ENCODE measurements at places on chromosomes 12 and 14. TPM values are rescaled to one million over a fixed set of nuclear protein-coding genes. Genes with fewer than 3 reads are reported as not detected.

GRCh38 chr14:97638864-97639263 is 841.7 kb downstream of the VRK1 start:
- DNase-seq = no peak

DNA sequence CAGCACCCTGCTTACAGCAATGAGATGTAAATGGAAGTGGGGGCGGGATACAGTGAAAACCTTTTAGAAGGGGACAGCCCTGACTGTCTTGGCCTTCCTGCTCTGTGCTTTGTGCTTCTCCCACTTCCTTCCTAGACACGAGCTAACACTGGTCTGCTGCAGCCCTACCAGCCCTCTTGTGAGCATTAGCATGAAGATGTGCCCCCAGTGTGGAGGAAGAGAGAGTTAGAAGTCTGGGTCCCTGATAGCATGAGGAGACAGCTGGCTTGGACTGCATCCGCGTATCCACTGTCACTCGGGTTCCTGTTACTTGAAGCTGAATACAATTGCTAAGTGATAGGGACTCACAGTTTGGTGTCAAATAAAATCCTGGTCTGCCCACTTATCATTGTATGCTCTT is 248.1 kb upstream of the SOX5 start:
- DNase-seq = no peak

The MLEC gene
- total RNA-seq = 331 TPM

DNA sequence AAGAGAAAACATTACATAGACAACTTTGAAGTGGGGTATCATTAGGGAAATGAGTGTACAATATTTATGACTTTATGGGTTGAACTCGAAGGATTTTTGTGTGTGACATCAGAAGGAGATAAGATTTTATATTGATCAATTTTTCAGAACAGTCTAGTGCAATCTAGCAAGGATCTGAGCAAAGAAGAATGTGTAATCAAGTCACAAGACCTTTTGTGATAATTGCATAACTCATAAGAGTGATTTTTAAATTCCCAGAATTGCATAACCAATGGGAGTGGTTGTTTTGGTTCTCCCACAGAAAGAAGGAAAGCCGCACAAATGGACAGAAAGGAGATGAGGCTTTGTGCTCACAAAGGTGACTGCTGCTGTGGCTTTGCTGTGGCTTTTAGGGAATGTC is 441.8 kb upstream of the FLRT2 start:
- DNase-seq = no peak

DNA sequence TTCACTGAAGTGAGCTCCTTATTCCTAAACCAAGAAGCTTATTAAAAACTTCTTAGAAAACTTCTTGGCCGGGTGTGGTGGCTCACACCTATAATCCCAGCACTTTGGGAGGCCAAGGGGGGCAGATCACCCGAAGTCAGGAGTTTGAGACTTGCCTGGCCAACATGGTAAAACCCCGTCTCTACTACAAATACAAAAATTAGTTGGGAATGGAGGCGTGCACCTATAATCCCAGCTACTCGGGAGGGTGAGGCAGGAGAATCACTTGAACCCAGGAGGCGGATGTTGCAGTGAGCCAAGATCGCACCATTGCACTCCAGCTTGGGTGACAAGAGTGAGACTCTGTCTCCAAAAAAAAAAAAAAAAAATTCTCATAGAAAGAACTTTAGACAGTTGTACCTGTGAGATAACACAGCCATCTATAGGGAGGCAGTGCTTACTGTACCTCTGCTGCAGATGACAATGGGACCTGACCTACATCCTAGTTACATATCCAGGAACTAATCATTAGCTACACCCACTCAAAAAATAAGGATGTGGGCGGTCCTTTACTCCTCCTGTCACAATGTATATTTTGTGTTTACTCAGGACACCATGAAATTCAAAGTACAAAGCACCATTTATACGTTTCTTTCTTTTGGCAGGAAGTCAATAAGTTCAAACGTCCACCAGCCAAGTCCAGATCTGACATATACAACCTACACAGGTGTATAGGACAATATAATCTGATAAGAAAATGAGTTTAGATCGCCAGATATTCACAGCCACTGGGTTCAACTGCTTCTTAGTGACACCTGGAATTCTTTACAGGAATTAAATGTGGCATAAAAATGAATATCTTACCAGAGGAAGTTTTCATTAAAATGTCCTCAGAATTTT is 14.9 kb downstream of the STXBP6 start:
- peak; percentile 74 for DNase-seq

DNA sequence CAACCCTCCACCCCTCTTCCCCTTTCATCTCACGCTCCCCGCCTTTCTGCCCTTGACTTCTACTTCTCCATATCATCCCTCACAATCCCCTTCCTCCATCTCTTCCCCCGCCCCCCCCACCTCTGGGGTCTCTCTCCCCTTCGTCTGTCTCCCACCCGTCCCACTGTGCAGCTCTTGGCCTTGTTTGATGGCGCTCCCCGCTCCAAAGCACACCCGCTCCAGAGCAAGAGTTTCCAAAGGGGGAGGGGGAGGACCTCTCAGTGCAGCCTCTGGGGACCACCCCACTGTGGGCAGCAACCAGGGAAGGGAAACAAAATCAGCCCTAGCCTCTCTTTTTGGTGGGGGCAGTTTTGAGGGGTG is 774 bp downstream of the CHGA start:
- DNase-seq = no peak

The OVCH1 gene
- total RNA-seq = not detected

DNA sequence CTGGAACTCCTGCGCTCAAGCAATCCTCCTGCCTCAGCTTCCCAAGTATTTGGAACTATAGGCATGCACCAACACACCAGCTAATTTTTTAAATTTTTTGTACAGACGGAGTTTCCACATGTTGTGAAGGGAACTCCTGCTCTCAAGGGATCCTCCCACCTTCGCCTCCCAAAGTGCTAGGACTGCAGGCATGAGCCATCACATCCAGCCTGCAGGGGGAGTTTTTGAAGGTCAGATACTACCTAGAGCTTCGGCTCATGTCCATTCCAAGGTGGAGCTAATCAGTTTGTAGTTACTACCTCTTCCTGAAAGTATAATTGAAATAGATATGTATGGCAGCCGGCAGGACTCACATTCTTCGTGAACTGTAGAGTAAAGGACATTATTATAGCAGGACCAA is 3.7 kb upstream of the TAS2R19 start:
- DNase-seq = no peak

GRCh38 chr14:71754422-71755095 is 177.7 kb upstream of the RGS6 start:
- DNase-seq = no peak

DNA sequence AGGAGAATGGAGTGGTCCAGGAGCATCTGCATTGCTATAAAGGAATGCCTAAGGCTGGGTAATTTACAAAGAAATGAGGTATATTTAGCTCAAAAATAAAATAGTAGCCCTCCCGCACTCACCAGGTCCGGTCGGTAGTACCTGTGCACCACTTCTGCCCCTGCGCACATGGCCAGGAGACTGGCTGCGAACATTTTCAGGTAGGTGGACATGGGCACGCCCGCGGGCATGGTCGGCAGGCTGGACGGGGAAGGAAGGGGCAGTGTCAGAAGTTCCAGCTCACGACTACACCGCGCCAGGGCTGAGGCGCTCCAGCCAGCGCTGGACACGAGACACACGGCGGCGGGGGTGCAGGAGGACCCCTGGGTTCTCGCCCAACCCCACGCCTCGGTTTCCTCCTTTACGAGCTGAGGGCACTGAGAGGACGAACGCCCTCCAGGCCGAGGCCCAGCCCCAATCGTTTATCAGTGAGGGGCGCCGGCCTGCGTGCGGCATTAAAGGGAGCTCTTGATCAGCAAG is 9.1 kb upstream of the TDG start:
- DNase-seq = peak; percentile 52

- DNase-seq = no peak
These were observed 244.1 kb downstream of the AEBP2 start for GRCh38 chr12:19683178-19683927.

Data from colonic mucosa (tissue), 4 donors.